ENCODE measurements at places on chromosomes 11 and 22.

GRCh38 chr22:27084130-27084529 lies 426.7 kb downstream of the MIAT start:
- no peak for DNase-seq

DNA sequence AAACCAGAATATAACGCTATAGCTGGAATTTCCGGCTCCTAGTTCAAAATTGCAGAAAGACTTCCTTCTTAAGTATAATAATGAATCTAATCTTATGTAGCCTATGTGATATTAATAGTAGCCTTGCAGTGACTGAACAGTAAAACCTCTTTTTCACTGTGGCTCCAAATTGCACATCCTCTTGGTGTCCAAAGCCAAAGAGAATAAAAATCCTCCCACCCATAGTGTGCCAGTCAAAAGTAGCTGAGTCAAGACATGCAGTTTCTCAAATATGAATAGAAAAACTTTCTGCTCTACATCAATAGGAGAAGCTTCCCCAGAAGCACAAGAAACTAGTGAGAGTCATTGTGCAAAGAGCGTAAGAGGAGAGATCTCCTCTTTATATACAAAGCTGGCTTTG lies 76.0 kb upstream of the PICALM start:
- DNase-seq: no peak

DNA sequence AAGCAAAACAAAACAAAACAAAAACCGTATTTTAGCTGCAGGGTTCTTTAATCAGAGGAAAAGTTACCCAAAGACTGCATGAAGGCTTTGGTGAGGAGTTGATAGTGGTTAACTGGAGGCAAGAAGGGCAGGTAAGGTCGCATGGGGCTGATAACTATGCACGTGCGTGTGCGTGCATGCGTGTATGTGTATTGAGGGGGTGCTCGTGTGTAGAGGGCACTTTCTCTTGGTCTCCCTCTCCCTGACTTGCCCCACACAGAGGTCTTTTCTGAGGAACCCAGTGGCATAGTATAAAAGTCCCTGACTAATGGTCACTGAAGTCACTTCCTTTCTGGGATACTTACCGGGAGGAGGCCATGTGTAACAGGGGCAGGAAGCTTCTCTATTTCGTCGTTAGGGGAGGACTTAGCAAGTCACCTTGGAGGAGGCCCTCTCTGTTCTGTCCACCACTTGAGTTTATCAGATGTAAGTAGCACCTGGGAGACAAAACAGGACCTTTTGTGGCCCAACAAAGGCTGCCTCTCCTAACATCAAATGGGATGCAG lies 20.1 kb upstream of the FCHSD2 start:
- DNase-seq: no peak

GRCh38 chr11:93849751-93850593 lies 446 bp downstream of the VSTM5 start:
- no peak for DNase-seq

DNA sequence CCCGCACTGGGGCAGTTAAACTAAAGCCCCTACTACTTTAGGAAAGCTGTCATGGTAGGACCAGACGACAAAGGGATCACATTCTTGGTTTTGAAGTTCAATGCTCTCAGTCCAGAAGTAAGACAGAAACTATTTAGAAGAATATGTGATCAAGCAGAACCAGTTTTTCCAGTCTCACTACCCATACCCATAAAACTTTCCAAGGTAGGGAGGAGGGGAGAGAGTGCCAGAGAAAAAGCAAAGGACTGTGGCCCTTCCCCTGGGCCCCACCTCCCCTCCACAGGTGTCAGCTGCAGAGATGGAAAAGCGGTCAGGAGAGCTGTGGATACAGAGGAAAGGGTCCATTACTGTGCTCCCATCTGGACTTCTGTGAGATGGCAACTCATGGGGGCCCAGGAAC lies 587.1 kb downstream of the SOX6 start:
- no peak for DNase-seq

- DNase-seq: no peak
These were observed 450 bp downstream of the CBX6 start for GRCh38 chr22:38871360-38872171.

DNA sequence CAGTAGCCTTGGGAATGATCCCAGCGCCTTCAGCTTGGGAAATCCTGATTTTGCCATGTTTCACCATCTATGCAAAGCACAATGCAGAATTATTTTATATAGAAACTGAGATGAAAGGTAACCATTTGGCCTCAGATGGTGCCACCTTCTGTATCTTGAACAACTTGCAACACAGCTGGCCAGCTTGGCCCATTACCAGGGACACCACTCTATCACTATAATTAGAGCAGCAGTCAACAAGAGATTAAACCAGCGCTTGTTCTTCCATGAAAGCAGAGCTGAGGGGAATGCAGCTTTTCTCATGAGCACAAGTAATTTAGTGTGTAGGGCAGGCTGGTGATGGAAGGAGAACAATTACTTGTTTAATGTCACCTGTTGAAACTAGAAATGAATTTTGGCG lies 6.7 kb upstream of the ZDHHC13 start:
- no peak for DNase-seq

GRCh38 chr11:132463295-132464002 lies 1068.9 kb downstream of the OPCML start:
- no peak for DNase-seq

- DNase-seq: no peak
These were observed 100.2 kb downstream of the SYN3 start for GRCh38 chr22:32958001-32958400.

- DNase-seq: no peak
These were observed 1.0 kb downstream of the FJX1 start for GRCh38 chr11:35619116-35619854.

- DNase-seq: no peak
These were observed 115.0 kb downstream of the SLC1A2 start for GRCh38 chr11:35304386-35304775.

DNA sequence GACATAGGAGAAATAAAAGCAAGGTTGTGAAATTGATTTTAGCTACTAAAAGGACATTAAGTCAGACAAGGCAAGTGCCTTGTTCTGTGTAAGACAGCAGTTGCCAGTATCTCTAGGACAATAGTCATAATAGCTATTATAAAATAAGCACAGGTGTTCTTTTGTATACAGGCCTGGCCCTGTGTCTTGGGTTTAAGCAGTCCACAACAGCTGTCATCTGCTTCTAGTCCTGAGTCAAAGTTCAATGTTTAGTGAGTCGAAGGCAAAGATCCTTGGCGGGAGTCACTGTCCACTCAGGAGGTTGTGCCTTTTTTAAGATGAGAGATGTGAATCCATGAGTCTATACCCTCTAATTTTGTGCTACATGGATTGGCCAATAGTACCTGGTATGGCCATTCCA lies 79.5 kb downstream of the SC5D start:
- no peak for DNase-seq

DNA sequence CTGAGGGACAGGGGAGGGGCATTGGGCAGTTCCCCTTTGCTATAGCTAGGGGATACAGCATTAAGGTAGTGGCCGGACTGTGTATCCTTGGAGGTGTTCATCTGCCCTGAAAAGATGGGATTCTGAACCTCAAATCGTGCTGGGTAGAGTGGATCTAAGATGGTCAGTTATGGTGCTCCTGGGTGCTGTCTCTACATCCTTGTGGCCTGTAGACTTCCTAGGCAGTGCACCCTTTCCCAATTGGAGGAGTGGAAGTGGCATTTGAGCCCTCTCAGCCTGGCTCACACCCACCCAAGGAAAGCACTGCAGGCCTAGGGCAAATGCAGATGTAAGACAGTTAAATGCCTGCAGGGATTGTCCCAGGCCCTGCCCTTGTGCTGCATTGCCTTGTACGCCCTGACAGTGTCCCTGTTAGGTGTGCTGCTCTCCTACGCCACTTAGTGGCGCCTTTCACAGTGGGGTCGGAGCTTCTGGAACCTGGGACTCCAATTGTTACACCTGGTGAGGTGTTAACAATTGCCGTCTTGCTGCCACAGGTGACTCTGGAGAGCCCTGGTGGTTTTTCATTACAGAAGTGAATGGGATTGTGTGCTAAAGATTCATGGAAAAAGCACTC lies 35.0 kb downstream of the PPFIBP2 start:
- DNase-seq: no peak

DNA sequence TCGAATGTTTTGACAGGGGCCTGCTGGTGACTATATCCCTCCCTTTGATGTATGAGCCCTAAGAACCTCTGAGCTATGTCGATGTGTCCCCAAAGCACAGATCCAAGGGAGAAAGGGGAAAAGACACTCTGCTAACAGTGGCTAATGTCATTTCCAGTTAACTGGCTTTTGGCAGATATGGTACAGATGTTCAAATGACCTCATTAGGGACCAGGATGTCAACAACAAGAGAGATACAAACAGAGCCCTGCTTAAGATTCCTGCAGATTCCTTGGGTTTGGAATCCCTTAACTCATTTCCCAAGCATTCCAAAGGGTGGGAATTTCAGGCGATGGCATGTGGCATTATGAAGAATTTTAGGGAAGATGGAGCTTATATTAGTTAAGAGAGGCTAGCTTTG lies 517.3 kb downstream of the SOX6 start:
- no peak for DNase-seq

- DNase-seq: no peak
These were observed 96.1 kb downstream of the PRR5L start for GRCh38 chr11:36392196-36392595.

GRCh38 chr22:49554741-49555140 lies 272.9 kb downstream of the BRD1 start:
- DNase-seq: no peak

DNA sequence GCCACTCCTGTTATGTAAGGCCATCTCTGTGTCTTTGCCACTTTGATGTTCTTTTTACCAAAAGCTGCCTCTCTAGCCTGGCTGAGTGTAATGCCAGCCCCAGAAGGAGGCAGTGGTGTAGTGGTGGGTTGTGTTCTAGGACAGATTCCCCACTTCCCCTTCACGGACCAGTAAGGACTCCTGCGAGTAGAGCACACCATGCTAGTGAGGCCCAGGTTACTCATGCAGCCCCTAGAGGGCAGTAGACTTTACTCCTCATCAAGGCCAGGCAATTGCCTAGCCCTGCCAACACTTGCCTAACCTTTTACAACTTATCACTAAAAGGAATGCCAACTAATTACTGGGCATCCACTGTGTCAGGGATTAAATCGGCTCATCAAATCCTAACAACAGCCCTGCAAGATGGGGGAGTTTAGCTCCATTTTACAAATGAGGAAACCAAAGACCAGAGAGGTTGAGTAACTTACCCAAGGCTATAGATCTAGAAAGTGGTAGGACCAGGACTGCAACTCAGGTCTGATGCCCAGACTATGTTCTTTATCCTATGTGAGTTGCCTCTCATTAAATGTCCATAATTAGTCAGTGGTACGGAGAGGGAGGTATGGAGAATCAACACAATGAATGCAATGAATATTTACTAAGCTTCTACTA lies 75.3 kb downstream of the APIP start:
- no peak for DNase-seq

DNA sequence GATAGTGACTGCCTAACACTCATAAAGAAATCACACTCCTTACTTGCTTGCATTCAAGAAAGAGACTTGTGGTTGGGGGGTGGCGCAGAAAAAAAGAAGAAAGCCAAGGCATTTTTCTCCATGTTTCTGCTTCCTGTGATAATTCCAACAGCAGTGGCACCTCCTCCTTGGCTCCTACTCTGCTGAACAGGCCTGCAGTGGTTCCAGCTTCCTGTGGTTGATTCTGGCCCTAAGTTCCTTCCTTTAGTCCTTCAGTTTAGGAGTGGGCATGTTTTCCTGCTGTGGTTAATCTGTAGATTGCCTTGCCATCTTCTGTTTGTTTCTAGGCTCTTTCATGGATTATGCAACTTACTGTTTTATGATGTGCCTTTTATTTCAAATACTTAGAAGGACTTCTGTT lies 940.4 kb downstream of the DLG2 start:
- DNase-seq: no peak

DNA sequence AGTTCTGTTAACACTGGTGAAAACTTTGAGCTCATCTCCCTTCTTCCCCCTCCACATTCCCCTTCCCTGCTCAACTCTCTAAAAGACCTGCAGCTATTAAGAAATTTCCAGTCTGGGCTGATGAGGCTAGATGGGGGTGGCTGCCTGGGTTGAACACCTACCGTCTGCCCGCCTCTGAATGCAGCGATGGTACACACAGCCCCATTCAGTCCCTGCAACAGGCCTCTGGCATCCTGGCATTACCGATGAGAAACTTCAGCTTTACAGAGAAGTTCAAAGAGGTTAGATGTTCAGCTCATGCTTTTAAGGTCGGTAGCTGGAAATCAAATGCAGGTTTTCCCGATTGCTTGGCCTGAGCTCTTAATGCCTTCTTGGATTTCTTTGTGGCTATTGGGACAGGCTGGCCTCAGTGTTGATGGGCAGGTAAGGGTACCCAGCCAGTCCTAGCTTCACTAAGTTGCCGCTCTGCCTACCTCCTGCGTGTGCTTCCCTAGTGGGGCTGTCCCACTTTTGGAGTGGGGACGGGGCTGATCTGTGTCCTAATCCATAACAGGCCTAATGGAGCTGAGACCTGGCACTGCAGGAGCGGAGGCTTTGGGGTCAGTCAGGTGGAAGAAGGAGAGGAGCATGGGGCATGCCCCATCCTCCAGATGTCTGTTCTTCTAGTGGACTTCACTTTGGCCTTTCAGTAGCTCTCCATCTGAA lies 49.1 kb downstream of the ZBTB16 start:
- no peak for DNase-seq

GRCh38 chr22:49100773-49101172 lies 726.9 kb downstream of the BRD1 start:
- no peak for DNase-seq

DNA sequence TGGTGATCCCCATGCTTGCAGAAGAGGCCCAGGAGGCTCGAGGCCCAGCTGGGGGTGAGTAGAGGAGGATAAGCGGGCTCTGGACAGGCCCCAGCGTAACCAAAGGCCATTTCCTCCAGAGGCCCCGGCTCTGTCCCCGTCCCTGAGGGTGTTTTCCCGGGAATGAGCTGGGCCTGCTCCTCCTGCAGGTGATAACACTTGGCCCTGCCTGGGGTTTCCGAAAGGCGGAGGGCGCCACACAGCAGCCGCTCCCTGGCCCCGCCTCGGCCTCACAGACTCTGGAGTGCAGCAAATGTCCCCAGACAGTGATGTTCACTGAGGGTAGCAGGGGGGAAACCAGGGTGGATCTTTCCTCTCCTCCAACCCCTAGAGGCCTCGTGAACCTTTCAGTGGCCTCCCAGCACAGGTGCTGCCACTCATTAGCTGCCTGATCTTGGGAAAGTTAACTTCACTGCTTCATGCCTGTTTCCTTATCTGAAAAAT lies 10.5 kb upstream of the MGAT3 start:
- DNase-seq: no peak

DNA sequence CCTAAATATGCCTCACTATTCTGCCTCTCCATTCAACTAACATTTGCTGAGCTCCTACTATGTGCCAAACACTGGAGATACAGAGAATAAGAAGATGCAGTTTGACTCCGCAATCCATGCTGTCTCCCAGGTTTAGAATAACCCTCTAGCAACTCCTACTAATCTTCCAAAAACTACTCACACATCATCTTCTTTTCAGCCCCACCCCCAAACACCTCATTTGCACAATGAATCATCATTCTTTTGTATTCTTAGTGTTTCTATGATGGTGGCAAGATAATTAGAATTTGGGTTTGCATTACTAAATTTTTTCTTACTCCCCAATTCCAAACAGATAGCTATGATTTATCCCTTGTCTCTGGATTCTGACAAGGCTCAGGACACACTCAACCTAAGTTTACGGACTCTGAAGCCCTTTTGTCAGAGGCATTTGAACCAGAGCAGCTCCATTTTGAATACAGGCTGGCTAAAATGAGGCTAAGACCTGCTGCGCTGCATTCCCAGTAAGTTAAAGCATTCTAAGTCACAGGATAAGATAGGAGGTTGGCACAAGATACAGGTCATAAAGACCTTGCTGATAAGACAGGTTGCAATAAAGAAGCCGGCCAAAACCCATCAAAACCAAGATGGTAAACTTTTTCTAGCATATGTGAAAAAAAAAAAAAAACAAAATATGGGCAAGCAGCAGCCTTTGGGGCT lies 1038.9 kb downstream of the DLG2 start:
- no peak for DNase-seq

Data from D721Med (cell line).